ENCODE measurements at places on chromosomes 3 and 15.
A peak's percentile ranks its signal among the peaks of the same experiment; 100 is the strongest.

DNA sequence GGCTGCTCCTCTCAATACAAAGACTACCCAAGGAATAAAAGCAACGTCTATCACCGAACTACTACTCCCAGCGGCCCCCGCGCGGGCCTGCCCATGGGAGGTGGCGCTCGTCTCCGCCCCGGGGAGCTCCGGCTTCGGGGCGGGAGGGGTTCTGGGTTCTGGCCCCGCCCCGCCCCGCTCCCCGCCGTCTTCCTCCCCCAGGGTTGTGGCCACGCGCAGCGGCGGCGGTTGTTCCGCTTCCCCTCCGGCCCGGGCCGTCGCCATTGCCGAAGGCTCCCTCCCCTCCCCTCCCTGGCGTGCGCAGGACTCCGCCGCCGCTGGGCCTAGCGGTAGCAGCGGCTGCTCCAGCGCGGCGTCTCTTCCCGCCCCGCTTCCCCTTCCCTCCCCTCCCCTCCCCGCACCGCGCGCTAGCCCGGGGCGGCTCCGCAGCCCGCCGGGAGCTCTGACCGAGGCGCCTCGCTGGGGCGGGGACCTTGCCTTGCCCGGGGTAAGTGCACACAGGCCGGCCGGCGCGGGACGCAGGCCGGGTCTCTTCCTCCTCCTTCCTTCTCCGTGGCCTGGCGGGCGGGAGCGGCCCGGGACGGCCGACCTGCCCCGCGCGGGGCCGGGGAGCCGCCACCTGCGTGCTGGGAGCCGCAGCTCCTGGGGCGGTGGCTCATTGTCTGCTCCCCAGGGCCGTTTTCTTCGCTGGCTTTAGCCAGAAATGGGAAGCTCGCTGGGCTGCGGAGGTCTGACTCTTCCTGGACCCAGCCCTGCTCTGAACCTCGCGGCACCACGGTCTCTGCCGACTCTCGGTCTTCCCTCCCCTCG, at the start of gene PAK2:
PAK2 (plus strand) TSS at position 187 of the 810 bp plus-strand sequence. CDS start 42,790 bp downstream, outside the sequence.
- DNase-seq, result peak; percentile 95

- DNase-seq, result no peak
These were observed 29.3 kb upstream of the POLR2M start for GRCh38 chr15:57677204-57677603.

DNA sequence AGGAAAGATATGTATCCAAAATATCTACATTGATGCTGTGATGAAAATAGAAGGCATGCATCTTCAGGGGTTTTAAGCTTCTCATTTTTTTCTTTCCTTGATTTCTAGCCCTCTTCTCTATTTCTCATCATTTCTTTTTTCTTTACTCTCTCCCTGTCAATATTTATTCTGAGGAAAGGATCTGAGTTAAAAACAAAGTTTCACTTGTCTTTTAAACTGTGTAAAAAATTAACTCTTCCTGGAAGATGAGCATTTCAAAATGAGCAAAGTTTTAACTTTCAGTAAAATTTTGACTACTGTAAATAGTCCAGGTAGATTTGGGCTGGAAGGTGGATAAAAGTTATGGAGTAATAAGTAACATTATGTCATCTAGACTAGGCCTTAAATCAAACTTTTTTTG, 500.2 kb upstream of the GBE1 start:
- no peak for DNase-seq

GRCh38 chr15:51093839-51094605, 684 bp downstream of the TNFAIP8L3 start:
- DNase-seq, result no peak

GRCh38 chr15:31328428-31328968, 1.9 kb downstream of the KLF13 start:
- peak; percentile 75 for DNase-seq

- no peak for DNase-seq
These were observed 39.3 kb downstream of the KLHL25 start for GRCh38 chr15:85755471-85755870.

DNA sequence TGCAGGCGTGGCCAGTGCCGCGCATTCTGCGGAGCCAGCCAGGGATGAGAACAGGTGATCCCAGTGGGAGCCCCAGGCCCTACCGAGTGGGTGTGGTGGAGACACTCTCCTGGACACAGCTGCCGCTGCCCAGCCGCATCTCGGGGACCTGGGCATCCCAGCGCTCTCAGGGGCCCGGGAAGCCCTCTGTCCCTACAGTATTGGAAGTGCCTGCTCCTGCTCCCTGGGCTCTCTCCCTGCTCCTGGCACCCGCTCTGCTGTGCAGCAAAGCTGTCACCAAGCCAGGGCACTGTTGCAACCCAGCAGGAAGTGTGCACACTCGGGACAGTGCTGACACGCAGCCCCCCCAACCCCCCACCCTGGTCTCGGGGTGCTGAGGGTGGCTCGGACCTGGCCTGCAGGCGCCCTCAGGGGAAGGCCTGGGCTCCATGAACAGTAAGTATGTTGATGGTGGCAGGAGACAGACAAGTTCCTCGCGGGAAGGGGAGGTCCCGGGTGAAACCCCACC, 1177.4 kb upstream of the GBE1 start:
- DNase-seq, result no peak

DNA sequence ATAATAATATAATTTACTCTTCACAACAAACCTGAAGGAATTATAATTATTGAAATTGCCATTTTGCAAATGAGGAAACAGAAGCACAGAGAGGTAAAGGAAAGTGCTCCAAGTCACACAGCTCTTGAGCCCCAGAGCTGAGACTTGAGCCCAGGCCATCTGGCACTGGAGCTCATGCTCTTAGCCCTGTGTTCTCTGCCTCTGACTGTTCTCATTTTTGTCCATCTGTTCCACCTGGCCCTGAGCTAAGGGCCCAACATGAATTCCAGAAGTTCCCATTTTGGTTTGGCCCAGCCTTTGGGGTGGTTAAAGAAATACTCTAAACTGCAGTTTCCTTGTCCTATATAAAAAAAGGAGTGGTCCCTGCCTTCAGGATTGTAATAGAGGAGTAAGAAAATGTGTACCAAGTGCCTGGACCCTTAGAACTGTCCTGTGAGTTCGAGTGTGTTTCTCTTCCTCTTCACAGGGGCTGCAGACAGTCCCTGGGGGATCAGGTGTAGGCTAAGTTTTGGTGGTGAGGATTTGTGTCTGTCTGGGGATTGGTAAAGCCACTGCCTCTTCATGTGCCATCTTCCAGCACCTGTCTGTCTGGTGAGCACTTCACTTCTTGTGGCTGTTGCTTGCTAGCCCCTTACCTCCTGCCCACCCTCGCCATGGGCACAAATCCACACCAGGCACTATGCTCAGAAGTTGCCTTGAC, 91.8 kb downstream of the DNAJB8 start:
- DNase-seq, result no peak

DNA sequence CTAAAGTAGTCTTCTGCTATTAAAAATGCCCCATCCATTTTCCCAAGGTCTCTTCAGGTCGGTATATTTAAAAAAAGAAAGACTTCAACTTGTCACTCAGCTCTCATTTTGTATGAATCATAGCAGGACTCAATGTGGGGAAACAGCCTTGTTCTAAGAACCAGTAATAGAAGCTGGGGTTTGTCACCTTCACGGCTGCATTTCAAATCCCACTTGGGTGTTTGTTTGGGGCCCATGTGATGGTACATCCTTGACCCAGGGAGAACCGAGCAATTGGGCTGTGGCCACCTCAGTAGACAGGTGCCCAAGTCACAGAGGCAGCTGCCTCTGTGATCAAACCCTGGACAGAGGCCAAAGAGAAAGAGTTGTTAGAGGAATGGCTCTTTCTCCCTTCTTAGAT, 70.3 kb upstream of the ARL8B start:
- DNase-seq, result peak; percentile 69

- peak; percentile 81 for DNase-seq
These were observed at the start of gene ANKRD28 for GRCh38 chr3:15797642-15798303. Gene ANKRD28 (minus strand): TSS chr3:15797979. CDS start chr3:15796521, 1,458 bp downstream.

- no peak for DNase-seq
These were observed 262.8 kb downstream of the LRTM1 start for GRCh38 chr3:54665016-54665600.

GRCh38 chr3:35617370-35617769, 22.0 kb upstream of the ARPP21 start:
- DNase-seq, result no peak

- peak; percentile 70 for DNase-seq
These were observed 12.9 kb upstream of the ANKRD28 start for GRCh38 chr3:15810702-15811101.

- peak; percentile 56 for DNase-seq
These were observed 7.9 kb downstream of the FSIP1 start for GRCh38 chr15:39774688-39775267.
